Stimulated activated CD8-positive, alpha-beta memory T cell treated with anti-CD3 and anti-CD28 coated beads, Interleukin-15, amount 100 ng/mL, for 4 hours (primary cell): ENCODE measurements at places on chromosomes 3 and 15.

DNA sequence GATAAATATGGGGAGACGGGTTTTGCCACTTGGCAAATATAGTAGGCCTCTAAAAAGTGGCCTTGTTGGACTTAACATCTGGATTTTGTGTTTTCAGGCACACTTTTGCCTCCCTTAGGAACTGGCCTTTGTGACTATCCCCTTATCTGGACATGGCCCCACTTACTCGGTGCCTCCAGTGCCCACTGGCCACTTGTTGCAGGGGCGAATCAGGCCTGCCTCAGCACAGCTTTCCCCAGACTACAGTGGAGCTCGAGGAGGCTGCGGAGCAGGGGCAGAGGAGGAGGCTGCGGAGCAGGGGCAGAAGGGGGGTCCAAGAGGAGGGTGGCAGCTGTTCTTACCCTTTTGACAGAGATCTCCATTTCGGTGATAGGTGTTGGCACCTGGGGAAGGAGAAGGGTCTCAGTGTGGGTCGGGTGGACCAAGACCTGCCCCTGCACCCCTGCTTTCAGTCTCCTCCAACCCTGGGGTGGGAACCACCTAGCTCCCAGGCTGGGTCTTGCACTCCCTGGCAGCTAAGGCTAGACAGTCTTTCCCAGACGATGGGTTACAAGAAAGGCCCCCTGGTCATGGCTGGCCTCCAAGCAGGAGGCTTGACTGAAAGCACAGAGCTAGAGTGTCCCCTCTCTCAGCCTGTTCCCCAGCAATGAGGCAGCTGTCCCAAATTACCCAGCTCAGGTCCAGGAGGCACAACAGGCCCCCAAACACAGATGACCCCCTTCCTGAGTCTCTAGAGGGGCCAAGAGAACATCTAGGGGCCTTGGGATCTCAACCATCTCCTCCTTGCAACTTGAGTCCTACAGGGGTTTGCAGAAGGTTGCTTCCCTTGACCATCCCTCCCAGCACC lies 6.1 kb downstream of the SEMA3G start:
- DNase-seq, result no peak

DNA sequence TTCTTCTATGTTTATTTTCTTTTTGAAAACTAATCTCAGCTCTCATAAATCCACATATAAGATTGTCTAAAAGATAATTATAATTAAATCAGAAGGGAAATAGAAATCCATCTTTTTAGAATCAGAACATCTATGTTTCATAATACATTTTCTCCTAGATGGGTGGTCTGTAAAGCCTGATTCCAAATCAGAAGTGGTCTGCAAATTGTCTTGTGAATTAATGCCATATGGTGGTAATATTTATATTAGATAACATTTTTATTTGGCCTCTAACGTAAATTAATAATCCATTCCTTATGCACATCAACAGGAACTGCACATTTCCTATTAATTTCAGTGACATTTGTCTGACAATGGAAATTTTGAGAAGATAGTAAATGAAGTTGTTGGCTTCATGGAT lies 52.8 kb upstream of the TBC1D5 start:
- DNase-seq, result no peak

DNA sequence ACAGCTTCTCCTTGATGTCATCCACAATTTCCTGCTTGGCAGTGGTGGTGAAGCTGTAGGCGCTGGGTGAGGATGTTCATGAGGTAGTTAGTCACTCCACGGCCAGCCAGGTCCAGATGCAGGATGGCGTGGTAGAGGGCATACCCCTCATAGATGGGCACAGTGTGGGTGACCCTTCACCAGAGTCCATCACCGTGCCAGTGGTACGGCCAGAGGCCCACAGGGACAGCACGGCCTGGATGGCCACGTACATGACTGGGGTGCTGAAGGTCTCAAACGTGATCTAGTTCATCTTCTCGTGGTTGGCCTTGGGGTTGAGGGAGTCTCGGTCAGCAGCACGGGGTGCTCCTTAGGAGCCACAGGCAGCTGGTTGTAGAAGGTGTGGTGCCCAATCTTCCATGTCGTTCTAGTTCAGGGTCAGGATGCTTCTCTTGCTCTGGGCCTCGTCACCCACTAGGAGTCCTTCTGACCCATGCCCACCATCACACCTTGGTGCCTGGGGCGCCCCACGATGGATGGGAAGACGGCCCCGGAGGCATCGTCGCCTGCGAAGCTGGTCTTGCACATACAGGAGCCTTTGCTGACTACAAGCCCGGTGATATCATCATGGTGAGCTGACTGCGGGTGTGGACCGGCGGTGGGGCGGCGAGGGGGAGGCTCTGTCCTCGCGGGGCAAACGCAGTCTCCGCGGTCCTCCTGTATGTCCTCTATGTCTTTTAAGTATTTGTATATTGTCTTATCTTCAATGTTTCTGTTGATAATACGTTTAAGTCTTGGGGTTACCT lies 1119.0 kb downstream of the NAALADL2 start:
- DNase-seq, result no peak

GRCh38 chr3:5186858-5187155 lies 700 bp upstream of the EDEM1 start:
- DNase-seq, result no peak

GRCh38 chr3:136957751-136958288 lies at the start of gene IL20RB:
Gene IL20RB (plus strand): TSS chr3:136957983. CDS start chr3:136958114, 131 bp downstream.
- no peak for DNase-seq

GRCh38 chr3:5294356-5294755 lies 106.8 kb downstream of the EDEM1 start:
- no peak for DNase-seq

DNA sequence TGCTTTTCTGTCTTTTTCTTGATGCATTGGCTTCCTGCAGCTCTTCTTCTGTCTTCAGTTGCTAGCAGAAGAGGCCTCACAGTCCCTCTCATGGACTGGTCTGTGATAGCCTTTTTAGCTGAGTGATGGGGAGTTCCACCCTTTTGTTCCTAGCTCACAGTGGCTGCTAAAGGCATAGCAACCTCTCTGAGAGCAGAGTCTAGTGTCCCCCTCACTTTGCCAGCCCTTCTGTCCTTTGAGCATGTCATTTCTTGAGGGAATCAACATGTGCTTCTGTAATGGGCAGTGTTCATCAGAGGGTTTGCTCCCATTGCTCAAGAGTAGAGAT lies 44.4 kb downstream of the GAP43 start:
- no peak for DNase-seq

- DNase-seq, result no peak
These were observed 3.3 kb downstream of the TUBGCP5 start for GRCh38 chr15:23035964-23036566.

GRCh38 chr3:170352936-170353335 lies 4.6 kb upstream of the SKIL start:
- DNase-seq, result no peak

GRCh38 chr3:51777985-51778384 lies 1.1 kb downstream of the IQCF6 start:
- no peak for DNase-seq

DNA sequence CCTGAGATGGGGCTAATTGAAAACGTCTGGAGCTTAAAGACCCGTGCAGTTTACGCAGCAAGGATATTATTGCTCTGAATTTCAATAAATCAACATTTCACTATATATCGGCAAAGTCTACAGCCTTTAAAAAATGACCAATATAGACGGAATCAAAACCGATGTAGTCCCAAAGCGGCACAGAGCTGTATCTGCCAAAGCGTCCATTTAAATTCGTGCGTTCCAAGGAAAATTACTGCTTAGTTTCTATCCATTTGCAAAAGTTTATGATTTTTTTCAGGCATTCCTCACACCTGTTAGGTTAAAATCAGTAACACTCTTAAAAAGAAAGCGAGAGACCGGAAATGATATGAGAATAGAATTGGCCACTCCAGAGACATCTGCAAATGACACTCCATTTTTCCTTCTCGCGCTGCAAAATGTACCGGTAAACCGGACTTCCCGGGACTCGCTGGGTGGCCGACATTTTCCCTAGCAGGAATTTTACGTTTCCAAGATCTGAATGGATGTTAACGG lies 777 bp upstream of the EIF4A2 start:
- DNase-seq, result no peak

DNA sequence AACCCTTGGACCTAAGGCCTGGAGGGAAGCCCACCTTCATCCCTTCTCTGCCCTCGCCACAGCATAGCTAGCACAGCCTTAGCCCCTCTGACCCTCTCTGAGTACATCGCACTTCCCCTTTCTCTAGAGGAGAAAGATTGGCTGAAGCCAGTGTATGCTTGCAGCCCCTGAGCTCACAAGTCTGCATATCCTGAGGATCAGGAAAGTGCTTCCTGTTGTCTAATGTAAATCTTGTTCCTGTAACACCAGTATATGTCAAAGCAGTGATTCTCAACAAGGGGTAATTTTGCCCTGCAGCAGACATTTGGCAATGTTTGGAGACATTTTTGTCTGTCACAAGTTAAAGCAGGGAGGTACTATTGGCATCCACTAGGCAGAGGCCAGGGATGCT lies 2.2 kb upstream of the PRKCD start:
- no peak for DNase-seq

- DNase-seq, result no peak
These were observed 308.4 kb downstream of the PDCD6IP start for GRCh38 chr3:34106879-34107278.

DNA sequence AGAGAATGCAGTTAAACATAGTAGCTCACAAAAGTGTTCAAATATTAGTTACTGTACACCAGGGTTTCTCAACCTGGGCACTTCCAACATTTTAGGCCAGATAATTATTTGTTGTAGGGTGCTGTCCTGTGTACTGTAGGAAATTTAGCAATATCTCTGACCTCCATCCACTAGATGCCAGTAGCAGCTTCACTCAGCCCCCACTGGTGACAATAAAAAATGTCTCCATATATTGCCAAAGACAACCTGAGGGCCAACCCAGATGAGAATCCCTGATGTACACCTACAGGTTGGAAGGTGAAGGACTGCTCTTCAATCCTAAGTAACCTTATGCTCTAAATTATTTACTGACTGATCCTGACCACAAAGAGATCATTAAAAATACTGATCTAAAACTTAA lies 32.5 kb downstream of the DCUN1D1 start:
- no peak for DNase-seq

DNA sequence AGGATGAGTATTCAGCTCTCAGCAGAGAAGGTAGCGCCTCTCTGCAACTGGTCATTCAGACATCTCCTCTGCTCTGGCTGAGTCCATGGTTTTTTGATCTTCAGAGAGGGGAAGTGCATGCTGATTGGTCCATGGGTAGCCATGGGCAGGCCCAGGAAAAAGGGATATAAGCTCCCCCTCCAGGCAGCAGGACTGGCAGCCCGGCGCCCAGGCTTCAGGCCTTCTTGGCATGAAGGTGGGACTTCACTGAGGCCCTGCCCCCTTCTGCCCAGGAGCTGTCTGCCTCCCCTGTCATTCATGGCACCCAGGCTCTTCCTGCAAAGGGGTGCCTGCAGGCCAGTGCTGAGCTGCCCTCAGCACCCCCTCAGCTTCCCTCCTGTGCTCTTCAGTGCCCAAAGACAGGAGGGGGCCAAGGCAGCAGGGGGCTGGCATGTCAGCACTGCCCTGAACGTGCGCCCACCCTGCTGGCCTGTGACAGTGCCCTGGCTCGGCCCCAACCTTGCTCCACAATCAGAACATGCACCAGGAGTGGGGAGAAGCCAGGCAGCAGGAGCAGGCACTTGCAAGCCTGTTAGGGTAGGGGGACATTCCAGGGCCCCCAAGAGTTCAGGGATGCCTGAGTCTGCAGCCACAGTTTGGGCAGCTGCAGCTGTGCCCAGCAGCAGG lies 13.8 kb upstream of the NR1I2 start:
- no peak for DNase-seq

- no peak for DNase-seq
These were observed 30.6 kb downstream of the DCLK3 start for GRCh38 chr3:36733723-36734122.

- DNase-seq, result no peak
These were observed 42.2 kb downstream of the TBC1D2B start for GRCh38 chr15:78035321-78035751.

GRCh38 chr3:127572186-127572585 lies 18.3 kb downstream of the TPRA1 start:
- DNase-seq, result no peak

DNA sequence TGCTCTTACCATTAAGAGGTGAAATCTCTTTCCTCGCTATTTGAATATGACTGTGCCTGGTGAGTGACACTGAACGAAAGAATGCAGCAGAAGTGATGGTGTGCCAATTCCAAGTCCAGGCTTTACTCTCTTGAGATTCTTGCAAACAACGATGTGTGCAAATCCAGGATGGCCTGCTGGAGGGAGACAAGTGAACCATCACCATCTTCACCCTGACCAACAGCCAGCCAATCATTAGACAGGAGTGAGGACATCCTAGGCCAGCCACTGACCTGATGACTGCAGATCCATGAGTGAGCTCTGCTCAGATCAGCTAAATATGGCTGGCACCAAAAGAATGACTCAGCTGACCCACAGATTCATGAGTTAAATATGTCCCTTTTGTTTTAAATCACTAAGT lies 878.0 kb downstream of the PDCD6IP start:
- no peak for DNase-seq

GRCh38 chr3:30332196-30333021 lies 274.0 kb upstream of the TGFBR2 start:
- DNase-seq, result no peak

DNA sequence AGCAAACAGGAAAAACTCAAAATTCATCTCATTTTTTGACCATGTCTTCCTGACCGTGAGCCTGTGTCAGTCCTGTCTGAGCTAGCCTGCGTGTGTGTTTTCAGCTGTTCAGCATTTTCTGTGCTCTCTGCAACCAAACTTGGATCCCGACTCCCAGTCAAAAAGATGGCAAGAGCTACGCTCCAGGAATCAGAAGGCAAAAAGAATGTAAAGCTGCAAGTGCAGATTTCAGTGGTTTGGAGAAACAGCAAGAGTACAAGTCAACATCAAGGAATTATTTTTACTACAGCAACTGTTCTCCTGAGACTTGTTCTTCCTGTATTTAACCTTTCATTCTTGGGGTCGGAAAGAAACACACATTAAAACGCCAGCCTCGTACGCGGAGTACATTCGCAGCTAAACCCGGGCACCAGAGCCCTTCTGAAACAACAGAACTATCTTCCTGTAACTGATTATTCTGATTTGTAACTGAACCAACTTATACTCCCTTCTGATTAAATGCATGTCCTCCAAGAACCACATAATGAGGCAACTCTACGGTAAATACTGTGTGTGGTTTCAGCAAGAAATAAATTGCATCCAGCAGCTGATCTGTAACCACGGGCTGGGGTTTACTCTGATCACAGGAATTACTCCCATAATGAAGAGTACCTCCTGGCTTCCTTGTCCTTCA lies 107.4 kb downstream of the LRIG1 start:
- no peak for DNase-seq

GRCh38 chr3:186099178-186099577 lies 9.7 kb downstream of the ETV5 start:
- DNase-seq, result no peak

DNA sequence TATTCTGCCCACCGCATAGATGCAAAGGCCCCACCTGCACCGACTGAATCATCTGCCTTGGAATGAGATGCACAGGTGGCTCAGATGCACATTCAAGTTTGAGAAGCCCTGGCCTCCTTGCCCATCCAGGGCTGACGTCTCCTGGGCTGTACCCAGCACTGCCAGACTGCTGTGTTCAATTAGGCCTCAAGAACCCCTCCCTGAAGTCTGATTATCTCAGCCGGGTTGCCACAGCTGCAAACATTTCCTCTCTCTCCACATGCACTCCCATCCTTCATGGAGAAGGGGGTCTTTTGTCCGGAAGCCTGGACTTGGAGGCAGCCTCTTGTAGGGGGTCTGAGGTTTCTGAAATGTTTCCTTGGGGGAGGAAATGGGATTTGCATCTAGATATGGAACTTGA lies 459.4 kb upstream of the PROK2 start:
- no peak for DNase-seq
